Mammary epithelial cell (primary cell): ENCODE measurements at places on chromosomes 7 and 10.

- DNase-seq = no peak
Measured at GRCh38 chr10:110788620-110789385, 82.9 kb upstream of the PDCD4 start.

DNA sequence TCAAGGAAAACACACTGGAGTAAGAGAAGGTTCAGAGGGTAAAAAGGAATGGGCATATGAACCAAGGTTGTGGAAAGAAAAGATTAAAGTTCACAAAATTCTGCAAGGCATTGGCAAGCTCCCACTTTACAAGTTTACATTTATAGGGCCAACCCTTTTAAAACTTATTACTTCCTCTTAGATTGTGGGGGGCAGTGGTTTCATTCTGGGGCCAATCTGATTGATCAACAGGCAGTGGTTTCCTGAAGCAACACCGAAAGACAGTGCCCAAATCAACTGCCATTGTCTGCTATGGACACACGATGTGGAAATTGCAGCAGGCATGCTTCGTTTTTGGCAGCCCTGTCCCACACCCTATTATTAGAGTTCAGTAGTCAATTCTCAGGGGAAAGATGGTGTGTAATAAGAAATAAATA is 154.0 kb downstream of the SGMS1 start:
- DNase-seq = no peak

- no peak for DNase-seq
Measured at GRCh38 chr10:19628767-19629560, 187.3 kb upstream of the PLXDC2 start.

DNA sequence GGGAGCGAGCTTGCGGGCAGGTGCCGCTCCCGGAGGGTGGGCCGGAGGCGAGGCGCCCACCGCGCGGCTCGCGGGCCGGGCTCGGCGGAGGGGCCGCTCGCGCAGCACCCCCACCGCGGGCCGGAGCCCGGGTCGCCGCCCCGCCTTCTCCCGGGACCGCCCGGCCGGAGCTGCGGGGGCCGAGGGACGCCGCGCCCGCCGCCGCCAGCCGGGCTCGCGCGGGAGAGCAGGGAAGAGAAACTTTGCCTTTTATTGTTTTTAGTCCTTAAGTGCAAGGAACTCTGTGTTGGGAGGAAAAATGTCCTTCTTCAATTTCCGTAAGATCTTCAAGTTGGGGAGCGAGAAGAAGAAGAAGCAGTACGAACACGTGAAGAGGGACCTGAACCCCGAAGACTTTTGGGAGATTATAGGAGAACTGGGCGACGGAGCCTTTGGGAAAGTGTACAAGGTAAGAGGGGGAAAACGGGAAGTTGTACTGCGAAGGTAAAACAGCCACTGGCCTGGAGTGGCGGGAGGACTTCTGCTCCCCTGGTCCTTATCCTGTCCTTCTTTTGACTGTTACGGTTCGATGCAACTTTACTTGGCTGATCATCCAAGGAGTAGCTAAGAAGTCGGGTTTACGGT is 620 bp downstream of the SLK start:
- DNase-seq = peak; percentile 42
